Stimulated activated CD8-positive, alpha-beta memory T cell treated with anti-CD3 and anti-CD28 coated beads, Interleukin-7, amount 100 ng/mL, for 1 hour (primary cell): ENCODE measurements at places on chromosomes 2 and 18.

DNA sequence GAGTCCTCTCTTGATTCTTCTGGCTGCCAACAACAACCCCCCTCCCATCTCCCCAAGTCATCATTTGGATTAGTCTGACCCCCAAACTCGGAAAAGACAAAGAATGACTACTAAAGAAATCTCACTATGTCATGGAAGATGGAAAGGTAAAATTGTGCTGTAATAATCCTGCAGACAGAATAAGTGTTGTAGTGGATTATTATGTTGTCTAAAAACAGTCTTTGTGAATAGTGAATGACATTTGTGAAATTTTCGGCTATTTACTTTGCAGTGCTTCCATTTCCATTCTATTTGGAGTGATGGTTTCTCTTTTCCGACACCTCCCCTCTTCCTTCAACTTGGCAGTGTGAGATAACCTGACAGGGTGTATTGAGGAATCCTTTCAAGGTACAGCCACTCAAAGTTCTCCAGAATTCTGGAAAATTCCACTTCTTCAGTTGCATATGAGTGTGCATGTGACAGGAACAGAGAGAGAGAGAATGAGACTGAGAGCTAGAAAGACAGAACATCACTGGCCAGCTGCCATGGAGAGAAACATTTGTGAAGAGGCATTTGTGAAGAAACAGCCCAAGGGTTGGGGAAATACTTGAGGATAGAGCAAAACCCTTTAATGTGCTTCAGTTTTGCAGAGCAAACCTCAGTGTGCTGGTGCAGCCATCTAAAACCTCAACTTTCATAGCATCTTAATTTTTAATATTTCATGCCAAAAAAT lies 141.9 kb upstream of the DLX2 start:
- DNase-seq = no peak

- DNase-seq = no peak
These were observed 24.0 kb upstream of the CREB1 start for GRCh38 chr2:207505728-207506127.

GRCh38 chr2:78757640-78758039 lies 267.9 kb upstream of the REG3G start:
- no peak for DNase-seq

DNA sequence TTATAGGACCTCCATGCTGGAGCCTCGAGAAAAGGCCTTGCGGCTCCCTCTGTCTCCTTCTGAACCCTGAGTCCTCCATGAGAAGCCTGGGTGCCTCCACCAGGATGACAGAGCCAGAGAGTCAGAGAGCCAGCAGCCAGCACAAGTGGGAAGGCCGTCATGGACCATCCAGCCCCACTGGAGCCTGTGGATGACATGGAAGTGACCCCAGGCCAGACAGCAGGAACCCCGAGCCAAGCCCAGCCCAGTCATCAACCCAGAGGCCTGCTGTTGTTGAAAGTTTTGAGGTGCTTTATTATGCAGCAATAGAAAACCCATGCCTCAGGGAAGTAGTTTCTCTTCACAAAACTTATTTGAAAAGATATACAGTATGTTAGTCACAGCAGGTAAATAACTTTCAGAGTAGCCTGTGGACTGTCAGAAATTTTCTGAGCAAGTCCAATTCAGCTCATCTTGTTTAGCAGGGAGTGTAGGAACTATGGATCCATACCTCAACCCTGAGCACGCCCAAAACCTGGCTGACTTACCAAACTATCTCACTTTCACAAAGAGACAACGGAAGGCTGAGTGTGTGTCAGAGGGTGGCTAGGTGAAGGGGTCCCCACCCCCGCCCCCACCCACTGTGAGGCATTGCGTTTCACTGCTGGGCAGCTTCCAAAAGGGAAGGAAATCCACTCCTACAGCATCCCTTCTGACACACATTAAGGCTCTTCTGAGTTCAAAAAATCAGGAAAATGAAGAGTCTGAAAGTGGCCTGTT lies 79.9 kb upstream of the NDUFV2 start:
- no peak for DNase-seq

- DNase-seq = no peak
These were observed 97.1 kb upstream of the CELF4 start for GRCh38 chr18:37662546-37663339.

- DNase-seq = no peak
These were observed 16.0 kb upstream of the MSGN1 start for GRCh38 chr2:17800219-17800618.

- no peak for DNase-seq
These were observed 121.5 kb upstream of the GYPC start for GRCh38 chr2:126534478-126534877.

- DNase-seq = no peak
These were observed 126.9 kb upstream of the CYP1B1 start for GRCh38 chr2:38202713-38203445.

DNA sequence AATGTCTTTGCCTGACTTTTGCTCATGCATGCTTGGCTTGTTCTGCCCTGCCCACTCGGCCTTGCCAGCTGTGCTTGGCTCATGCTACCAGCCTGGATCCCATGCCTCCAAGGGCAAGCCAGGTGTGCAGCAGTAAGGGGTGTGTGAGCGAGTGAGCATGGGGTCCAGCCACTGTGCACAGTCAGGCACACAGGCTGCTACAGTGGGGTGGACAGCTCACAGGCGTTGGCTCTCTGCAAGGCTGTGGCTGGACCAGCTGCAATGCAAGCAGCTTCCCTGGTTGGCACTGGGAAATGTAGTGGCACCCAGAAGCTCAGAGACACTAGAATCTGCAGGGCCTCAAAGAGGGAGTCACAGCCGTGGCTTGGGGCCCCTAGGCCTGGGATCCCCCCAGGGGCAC lies 529.7 kb downstream of the DSC3 start:
- no peak for DNase-seq

- DNase-seq = no peak
These were observed 116.6 kb downstream of the SRBD1 start for GRCh38 chr2:45494275-45494977.

DNA sequence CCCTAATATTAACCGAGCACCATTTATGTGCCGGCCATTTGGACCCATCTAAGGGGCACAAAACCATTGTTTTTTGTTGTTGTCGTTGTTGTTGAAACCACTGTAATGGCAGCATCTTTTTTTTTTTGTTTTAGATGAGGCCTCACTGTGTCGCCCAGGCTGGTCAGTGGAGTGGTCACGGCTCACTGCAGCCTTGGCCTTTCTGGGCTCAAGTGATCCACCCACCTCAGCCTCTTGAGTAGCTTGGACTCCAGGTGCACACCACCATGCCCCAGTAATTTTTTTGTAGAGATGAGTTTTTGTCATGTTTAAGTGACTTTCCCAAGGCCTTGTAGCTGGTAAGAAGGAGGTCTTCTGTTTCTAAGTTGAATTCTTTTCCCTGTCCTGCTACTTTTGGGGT lies 33.0 kb downstream of the ASAP2 start:
- no peak for DNase-seq

- no peak for DNase-seq
These were observed 13.4 kb upstream of the RPL37A start for GRCh38 chr2:216485237-216485636.

- no peak for DNase-seq
These were observed 12.5 kb upstream of the HNRNPLL start for GRCh38 chr2:38615237-38615636.

DNA sequence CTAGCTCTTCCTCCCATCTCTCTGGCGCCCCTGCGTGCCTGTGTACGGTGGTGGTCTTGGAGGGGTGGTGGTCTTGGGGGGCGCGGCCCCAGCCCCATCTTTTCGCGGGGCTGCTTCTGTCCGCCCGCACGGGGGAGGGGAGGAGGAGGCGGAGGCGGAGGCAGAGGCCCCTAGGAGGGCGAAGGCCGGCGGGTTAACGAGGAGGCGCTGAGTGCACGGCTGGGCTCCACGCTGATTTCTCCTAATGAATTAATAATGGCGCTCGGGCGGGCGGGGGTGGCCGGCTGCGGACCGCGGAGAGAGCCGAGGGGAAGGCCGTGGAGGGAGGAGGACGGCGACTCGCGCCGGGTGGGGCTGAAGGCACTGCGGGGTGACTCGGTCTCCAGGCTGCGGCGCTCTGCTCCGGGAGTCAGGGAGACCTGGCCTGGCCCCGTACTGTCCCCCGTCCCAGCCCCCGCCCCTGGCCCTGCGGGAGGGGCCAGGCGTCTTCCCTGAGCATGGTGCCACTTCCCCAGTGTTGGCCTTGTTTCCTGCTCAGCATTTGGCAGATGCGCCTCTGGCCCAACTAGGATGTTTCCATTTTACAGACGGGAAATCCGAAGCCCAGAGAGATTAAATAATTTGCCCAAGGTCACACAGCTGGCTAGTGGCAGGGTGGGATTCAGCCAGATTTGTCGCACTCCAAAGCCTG lies 6.0 kb downstream of the GAREM2 start:
- no peak for DNase-seq

DNA sequence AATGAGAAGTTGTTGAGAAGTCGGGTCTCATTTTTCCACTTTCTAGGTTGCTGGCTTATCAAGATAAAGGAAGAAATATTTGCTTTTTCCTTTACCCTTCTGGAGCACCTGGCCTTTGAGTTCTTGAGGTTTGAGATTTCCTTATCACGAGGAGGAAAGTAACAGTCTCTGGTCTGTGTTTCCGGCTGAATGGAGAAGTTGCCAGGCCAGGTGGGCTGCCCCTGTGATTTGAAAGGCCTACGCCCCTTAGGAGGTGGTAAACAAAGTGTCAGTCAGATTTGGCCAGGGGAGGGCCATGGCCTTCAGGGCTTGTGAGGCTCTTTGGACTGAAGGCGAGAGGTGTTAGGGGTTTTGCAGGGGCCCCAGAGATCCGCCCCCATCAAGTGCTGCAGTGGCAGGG lies 156.7 kb upstream of the HAAO start:
- DNase-seq = no peak

GRCh38 chr18:7626175-7626921 lies 59.2 kb downstream of the PTPRM start:
- no peak for DNase-seq
